ENCODE measurements at places on chromosomes 7 and 10.

DNA sequence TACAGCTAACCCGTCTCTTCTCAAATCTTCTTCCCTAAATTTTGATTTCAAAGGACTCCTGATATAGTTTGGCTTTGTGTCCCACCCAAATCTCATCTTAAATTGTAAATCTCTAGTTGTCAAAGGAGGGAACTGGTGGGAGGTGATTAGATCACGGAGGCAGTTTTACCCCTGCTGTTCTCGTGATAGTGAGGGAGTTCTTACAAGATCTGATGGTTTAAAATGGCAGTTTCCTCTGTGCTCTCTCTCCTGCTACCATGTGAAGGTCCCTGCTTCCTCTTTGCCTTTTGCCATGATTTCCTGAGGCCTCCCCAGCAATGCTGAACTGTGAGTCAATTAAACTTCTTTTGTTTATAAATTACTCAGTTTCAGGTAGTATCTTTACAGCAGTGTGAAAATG lies 269.3 kb downstream of the POLR1F start:
- DNase-seq, result no peak

GRCh38 chr10:44068716-44069482 lies 316.0 kb downstream of the CXCL12 start:
- no peak for DNase-seq

DNA sequence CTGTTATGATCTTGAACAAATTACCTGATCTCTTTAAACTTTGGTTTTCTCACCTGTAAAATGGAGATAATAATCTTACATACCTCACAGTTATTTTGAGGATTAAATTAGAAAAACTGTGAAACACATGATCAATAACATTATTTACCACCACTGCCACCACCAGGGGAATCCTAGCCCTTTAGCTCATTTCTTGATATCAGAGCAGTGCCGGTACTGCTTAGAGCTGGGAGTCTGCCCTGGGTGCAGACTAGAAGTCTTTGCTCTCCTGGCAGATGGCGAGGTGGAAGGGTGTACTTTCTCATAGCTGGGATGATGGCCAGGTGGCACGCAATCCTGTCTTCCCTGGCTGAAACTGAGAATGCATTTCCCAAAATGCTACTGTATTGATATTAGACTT lies 12.7 kb upstream of the EFCAB10 start:
- DNase-seq, result no peak

DNA sequence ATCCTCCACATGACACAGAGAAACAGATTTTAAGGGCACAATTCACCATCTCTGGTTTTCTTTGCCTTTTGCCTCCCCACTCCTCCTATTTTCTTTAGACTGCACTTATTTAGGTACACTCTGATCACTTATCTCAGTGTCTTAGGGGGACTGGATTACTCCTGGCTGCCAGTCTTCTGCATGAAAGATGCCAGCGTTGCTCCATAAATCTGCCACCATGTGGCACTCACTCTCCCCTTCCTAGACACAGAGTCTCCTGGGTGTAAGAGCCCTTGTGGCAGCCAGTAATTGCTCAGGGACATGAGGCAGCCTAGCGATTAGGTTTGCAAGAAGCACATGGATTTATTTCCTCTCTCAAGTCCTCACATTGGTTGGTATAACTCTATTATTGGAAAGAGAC lies 34.5 kb upstream of the RBM20 start:
- no peak for DNase-seq

DNA sequence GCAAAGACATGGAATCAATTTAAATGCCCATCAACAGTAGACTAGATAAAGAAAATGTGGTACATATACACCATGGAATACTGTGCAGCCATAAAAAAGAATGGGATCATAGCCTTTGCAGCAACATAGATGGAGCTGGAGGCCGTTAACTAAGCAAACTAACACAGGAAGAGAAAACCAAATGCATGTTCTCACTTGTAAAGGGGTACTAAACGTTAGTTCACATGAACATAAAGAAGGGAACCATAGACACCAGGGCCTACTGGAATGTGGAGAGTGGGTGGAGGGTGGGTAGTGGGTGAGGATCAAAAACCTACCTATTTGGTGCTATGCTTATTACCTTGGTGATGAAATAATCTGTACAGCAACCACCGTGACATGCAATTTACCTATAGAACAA lies 78.4 kb upstream of the GSDME start:
- DNase-seq, result no peak

All from naive B cell (primary cell).